Stimulated activated CD4-positive, alpha-beta T cell treated with anti-CD3 and anti-CD28 coated beads, TNF-alpha, amount 100 ng/mL, for 1 hour (primary cell): ENCODE measurements at places on chromosomes 3 and 15.

GRCh38 chr3:125634336-125634950 is 39.1 kb upstream of the OSBPL11 start:
- no peak for DNase-seq

- DNase-seq, result no peak
These were observed 141.9 kb upstream of the THBS1 start for GRCh38 chr15:39438799-39439592.

GRCh38 chr3:11034309-11034985 is 41.9 kb downstream of the SLC6A1 start:
- no peak for DNase-seq

DNA sequence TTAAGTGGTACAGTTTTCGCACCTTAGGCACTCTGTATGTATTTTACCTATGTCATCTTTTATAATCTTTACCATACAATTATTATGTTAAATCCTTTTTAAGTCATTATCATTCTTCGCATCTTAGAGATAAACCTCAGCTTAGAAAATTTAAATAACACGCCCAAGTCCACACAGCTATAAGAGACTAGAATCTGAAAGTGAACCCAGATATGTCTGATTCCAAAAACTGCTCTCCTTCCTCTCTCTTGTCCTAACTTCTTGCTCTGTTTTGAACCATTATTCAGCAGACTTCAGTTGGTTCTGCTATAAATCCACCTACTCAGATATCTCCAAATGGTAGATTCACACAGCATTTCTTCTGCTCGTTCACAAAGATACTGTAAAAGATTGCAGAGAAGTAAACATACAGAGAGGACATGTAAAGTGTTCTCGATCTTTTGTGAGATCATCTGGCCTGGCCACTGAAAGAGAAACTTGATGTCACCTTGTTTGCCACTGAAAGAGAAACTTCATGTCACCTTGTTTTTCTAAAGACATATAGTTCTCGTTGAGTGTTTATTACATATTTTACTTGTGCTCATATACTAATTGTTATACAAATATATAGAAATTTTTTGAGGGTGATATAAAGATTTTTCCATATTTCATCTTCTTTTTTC is 533.2 kb downstream of the GRM7 start:
- no peak for DNase-seq

DNA sequence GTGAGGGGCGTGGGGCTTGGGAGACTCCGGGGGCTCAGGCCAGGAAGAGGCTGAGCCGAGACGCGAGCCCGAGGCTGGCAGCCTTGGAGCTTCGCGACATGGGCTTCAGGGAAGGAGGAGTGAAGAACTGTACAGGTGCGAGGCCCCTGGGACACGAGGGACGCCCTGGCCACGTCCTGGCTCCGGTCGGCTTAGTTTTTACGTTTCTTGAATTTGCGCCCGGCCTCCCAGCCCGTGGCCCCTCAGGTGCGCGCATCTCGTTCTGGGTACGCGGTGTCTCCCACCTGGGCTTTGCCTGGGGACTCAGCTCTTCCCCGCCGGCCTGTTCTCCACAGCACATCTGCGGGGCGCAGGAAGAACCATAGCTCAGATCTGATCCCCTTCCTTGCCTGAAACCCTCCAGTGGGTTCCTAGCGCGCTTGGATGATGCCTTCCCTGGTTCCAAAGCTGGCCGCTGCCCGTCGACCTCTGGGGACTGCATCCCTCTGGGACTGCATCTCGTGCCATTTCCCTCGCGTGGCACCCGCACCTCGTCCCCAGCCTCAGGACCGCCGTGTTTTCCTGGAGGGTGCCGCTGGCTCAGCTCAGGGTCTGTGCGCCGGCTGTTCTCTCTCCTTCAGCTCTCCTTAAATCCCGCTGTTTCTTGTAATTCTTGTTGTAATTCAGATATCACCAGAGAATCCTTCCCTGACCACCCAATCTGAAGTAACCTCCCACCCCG is 614 bp downstream of the CHCHD6 start:
- no peak for DNase-seq

DNA sequence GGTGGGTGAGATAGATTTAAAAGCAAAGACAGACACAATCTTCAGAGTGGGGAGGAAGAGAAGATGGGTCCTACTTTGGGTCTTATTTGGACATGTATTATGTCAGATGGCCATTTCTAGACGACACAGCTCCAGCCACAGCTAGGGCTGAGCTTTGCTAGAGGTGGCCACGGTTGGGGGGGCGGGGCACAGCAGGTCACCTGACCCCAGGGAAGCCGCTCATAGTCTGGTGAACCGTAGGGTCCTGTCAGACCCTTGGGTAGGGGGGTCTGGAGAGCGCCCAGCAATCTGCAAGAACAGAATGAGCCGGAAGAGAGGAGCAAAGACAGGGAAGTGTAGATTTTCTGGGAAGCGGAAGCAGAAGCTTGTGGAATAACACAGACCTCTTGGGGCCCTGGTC is 6.6 kb downstream of the EPB42 start:
- DNase-seq, result no peak

GRCh38 chr3:20141851-20142250 is 44.2 kb downstream of the SGO1 start:
- no peak for DNase-seq

DNA sequence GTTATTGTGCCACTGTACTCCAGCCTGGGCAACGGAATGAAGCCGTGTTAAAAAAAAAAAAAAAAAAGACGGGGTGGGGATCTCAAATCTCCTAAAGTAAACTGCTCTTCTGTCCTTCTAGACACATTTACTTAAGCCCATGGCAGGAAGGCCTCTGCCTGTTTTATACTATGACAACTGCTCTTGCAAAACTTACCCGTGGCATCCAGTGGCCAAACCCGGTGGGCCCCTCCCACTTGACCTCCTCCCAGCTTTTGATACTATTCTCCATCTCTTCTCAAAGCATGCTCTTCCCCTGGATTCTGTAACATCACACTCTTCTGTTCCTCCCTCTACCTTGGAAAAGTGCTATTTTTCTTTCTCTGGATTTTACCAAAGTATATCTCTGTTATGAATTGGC is 112.2 kb downstream of the RFTN1 start:
- DNase-seq, result no peak

- DNase-seq, result no peak
These were observed 2.3 kb upstream of the ANKRD63 start for GRCh38 chr15:40285151-40285550.

GRCh38 chr3:16866571-16866970 is 18.2 kb upstream of the PLCL2 start:
- no peak for DNase-seq

GRCh38 chr15:89307046-89307587 is 27.5 kb downstream of the POLG start:
- DNase-seq, result no peak

DNA sequence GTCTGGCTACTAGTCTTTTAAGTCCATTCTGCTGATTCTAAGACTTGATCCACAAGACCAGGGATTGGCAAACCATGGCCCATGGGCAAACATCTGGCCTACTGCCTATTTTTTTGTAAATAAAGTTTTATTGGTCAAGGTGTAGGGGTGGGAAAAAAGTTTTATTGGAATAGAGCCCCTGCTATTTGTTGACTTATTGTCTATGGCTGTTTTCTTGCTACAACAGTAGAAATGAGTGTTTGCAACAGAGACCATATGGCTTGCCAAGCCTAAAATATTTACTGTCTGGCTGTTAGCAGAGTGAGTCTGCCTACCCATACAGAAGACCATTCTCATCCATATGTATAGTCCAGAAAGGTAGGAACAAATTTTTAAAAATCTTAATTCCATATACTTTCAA is 106.4 kb downstream of the PTPRG start:
- DNase-seq, result no peak

- DNase-seq, result no peak
These were observed 14.6 kb downstream of the DNAJB8 start for GRCh38 chr3:128452120-128452519.

- DNase-seq, result peak; percentile 85
These were observed 8.3 kb downstream of the ANKRD63 start for GRCh38 chr15:40274350-40275274.

GRCh38 chr15:36497901-36498300 is 81.5 kb upstream of the CDIN1 start:
- no peak for DNase-seq

DNA sequence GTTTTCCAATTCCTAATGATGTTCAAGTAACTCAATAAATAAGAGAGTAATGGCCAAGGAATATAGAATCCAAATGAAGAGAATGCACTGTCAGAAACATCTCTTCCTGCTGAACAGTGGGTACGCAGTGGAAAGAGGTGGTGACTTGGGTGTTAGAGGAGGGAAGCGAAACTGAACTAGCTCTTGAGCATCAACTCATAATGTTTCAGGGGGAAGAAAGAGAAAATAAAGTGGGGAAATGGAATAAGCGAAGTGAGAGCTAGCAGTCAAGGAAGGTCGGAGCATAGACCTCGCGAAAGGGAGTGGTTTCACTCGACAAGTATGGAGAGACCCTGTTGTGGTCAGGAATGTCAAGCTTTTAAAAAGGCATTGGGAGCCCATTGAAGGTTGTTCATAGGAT is 309.5 kb downstream of the GAP43 start:
- DNase-seq, result no peak

DNA sequence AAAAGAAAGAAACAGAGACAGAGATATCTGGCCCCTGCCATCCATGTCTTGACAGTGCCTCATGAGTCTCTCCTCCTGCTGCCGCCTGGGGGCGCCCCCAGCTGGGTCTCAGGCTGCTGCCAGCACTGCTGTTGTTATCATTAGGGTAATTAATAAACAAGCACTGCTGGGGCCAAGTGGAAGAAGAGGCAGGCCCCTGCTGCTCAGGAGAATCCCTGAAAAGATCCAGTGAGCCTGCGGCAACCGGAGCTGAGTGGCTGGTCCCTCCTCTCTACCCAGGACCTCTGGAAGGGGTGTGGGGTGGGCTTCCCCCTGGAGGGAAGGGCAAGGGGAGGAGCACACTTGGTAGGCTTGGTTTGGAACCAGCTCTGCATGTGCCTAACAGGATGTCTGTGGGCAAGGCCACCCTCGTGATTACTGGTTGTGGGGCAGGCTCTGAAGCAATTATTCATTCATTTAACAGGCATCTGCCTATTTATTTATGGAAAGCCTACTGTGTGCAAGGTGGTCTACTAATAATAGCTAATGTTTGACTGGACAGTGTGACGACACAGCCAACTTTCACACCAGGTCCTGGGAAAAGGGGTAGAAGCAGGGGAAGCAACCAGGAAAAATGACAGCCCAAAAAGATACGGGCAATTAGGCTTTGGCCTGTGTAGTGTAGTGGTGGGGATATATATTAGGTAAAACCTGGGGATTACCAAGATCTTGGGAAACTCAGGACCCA is 1.2 kb upstream of the TYRO3 start:
- peak; percentile 40 for DNase-seq

DNA sequence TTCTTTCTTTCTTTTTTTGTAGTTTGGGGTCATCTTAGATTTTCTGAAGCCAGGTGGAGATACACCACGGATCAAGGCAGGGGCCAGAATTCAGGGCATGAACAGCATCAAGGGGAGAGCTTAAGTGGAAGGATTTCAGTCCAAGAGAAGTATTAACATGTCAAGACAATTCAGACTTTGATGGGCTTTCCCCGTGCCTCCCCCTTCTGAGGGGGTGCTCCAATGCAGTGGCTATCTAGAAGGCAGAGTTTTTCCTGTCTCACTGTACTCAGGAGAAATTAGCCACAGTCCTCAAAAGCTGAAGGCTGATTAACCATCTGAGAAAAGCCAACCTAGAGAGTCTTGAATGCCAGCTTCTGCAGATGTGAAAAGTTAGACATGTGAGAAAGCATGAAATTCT is 127.3 kb downstream of the TGFBR2 start:
- DNase-seq, result no peak

DNA sequence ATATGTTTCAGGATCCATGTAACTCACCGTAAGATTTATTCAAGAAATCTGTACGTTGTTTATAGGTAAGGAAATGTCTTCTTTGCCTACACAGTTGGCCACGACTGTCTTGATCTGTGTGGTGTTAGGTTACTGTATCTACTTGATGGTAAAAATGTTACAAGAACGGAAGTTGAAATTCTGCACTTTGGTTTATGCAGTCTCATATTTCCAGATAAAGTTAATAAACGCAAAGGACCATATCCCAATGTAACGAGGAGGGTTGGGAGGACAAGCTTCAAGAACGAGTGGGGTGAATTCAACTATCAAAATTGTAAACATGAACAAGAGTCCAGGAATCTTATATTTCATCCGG is 1.0 kb downstream of the USF3 start:
- DNase-seq, result no peak

DNA sequence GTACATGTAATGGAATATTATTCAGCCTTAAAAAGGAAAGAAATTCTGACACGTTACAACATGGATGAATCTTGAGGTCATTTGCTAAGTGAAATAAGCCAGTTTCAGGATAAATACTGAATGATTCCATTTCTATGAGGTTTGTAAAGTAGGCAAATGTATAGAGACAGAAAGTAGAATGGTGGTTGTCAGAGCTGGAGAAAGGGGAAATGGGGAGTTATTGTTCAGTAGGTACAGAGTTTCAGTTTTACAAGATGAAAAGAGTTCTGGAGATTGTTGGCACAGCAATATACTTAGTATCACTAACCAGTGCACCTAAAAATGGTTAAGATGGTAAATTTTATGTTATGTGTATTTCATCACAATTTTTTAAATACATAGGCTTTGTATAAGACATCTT is 60.6 kb downstream of the USP8 start:
- DNase-seq, result no peak

- no peak for DNase-seq
These were observed 5.3 kb downstream of the RAF1 start for GRCh38 chr3:12658593-12659058.

DNA sequence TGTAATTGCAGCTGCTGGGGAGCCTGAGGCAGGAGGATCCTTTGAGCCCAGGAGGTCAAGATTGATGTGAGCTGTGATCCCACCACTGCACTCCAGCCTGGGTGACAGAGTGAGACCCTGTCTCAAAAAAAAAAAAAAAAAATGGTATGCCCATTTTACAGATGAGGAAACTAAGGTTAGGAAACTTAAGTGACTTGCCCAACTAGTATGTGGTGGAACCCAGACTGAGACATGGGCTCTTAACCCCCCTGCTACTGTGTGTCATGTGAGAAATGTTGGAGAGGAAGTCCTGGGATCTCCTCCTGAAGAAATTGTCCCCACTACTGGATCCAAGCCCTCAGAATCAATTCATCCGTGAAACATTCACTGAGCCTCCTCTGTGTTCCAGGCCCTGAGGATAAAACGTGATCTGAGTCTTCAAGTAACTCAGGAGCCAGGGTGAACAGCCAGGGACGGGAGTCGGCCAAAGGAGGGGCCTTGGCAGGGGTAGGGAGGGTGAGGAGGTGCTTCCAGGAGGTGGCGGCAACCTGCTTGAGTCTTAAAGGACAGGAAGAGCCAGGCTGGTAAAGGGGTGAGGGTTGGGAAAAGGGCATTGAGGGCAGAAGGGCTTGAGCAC is 19.6 kb upstream of the RNU6-1 start:
- no peak for DNase-seq

GRCh38 chr3:182722907-182723306 is 70.4 kb upstream of the ATP11B start:
- no peak for DNase-seq

DNA sequence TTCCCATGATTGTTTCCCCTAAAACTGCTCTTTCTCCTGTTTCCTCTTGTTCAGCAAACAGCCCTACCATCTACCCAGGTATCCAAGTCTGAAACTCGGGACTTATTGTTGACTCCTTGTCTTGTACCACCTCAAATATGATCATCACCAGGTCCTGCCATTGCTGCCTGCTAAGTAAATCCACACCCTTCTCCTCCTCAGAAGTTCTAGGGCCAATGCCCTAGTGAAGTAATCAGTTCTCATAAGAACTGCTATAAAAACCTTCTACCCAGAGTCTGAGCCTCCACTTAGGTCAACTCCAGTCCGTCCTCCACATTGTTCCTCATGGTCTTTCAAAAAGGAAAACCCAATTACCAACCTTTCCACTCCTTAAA is 77.0 kb upstream of the IL12A start:
- DNase-seq, result no peak

- DNase-seq, result no peak
These were observed 2.0 kb downstream of the CCR5 start for GRCh38 chr3:46372492-46373359.

GRCh38 chr15:65870889-65871533 is 1.7 kb downstream of the RAB11A start:
- no peak for DNase-seq
